ENCODE measurements at places on chromosomes 2 and 18.

DNA sequence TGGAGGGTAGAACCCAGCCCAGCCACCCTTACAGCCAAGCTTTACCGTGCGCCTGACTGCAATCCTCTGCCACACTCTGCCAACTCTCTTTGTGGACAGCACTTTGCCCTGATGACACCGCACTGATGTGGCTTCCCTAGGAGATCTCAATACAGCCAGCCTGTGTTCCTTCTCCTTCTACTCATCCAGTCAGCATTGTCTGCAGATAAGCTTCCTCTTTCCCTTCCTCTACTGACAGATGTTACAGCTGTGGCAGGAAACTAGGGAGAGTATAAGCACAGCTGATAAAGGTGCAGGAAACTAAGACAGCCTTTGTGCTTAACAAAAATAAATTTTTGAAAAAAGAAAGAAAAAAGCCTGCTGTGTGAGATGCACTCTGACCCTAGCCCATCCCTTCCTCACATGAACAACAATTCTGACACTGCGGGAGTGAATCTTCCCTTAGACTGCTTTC is 25.0 kb downstream of the CEP68 start:
- DNase-seq, result no peak

- no peak for DNase-seq
Observed at GRCh38 chr2:21289989-21290388, 166.2 kb downstream of the TDRD15 start.

DNA sequence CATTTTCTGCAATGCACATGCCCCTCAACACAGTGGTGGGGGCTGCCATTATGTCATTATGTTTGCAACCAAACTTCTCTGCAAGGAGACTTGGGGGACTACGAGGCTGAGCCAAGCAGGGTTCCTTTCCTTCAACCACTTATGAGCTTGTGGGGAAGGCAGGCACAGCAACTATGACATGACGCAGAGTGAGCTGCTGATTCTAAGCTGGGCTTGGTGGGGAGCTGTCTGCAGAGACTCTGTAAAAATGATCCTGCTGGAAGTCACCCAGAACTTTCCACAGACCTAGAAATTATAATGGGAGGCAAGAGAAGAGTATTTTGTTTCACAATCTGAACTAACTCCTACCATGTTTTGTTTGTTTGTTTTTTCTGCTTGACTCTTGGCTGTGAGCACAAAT is 55.6 kb downstream of the INPP5D start:
- no peak for DNase-seq

GRCh38 chr2:164677271-164677670 is 56.0 kb upstream of the GRB14 start:
- DNase-seq, result no peak

DNA sequence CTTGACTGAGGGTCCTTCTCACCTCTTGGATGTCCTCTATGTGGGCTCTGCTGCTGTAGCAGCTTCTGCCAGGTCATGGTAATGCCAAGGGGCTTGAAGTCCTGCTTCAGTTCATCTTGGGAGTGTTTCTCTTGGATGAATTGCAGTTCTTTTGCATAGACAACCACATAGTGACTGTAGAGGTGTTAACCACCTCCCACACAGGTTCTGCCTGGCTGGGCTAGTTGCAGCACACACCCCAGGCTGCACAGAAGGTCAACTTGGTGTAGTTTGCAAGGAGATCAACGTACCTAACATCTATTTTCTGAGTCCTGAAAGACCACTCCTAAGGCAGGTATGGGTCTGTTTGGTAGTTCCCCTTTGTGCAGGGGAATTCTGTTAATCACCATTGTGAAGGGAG is 108.1 kb downstream of the ADCYAP1 start:
- DNase-seq, result no peak

DNA sequence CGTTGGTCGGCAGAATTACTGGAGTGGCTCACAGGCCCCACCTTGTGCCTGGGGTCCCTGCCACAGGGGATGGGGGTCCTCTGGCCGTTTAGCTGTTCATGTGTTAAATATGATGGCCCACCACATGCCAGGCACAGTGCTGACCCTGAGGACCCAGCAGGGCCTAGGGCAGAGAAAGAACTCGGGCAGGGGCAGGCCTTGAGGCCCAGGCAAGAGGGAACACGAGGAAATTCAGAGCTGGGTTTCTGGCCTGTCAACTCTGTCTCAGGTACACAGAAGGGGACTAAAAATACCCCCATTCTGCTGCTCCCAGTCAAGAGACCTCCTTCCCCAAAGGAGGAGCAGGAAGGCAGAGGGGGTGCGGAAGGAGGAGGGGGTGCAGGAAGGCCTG is 66.2 kb downstream of the DNMT3A start:
- no peak for DNase-seq

DNA sequence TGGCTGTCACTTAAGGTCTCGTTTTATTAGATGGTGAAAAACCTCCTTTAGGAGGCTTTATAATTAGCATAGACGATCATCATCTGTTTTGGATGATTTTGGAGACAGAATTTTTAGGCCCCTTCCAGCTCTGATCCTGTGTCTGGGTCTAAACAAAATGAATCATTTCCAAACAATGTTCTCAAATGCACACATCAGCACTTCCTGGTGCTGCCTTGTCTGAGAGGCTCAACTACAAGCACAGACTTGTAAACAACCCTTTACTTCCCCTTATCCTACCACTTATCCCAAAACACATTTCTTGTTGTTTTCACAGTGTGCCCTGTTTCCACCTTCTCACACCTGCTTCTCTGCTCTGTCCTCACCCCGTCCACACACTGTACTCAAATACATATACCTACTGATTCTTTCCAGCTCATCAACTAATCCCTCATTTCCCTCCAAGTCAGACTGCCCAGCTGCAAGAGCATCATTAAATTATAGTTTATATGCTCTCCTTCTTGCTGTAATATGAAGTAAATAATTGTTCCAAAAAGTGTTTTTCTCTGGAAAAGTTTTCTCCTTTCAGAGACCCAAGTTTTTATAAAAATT is 71.2 kb upstream of the COL3A1 start:
- no peak for DNase-seq

GRCh38 chr2:126788113-126788512 is 110.6 kb upstream of the TEX51 start:
- DNase-seq, result no peak

DNA sequence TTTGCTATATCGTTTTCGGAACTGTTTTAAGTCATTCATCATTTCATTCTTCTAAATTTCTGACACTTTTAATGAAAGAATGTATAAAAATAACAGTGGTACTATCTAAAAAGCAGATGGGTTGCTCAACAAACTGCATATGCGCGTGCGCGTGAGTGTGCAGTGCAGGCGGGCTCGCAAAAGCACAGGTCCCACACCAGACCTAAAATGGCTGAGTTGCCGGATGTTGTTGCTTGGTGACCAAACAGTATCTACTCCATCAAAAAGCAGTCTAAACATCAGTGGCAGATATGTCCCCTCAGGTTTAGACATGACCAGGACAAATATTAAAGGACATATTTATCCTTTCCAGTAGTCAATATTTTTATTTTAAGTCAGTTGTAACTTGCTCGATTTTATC is 5.1 kb downstream of the NOL4 start:
- no peak for DNase-seq

- no peak for DNase-seq
Observed at GRCh38 chr2:234752966-234753365, 198.9 kb upstream of the SH3BP4 start.

DNA sequence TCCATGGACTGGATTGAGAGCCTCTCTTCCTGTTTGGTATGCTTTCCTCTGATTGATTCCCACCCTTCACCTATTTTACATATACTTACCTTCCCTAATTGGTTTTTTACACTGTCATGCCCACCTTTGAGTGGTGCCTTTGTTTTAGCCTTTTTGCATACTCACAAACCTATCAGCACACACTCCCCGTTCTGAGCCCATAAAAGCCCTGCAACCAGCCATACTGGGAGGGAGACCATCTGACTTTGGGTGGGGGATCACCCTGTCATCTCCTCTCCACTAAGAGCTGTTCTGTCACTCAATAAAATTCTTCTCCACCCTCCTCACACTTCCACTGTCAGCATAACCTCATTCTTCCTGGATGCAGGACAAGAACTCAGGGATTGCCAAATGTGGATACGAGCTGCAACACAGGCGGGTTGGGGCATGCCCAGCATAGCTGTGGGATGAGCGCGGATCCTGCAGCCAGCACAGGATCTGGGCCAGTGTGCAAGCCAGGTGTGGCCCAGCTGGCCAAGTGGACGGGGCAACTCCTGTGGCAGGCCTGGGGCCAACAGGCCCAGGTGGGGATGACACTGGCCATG is 9.4 kb upstream of the MOB1A start:
- DNase-seq, result no peak

DNA sequence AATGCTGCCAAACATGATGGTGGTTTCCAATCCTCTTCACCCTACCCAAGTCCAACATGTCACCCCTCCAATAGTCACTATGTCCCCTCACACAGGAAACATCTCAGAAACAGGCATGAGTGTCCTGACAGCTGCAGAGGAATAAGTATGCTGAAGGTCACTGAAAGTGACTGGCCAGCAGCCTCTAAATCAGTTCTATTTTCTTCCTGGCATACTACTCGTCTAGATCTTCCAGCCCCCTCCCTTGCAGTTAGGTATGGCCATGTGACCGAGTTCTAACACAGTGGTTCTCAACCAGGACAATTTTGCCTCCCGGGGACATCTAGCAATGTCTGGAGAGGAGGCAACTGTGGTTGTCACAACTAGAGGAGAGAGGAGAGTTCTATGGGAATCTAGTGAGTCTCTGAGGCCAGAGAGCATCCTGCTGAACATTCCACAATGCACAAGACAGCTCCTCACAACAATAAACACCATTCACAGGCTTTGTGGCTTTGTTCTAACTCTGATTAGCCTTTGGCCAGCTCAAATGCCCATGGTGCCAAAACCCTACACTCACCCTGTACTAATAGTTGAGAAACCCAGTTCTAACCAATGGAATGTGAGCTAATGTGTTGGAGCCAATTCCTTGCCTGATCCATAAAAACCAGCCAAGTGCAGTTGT is 12.6 kb upstream of the ID2 start:
- no peak for DNase-seq

DNA sequence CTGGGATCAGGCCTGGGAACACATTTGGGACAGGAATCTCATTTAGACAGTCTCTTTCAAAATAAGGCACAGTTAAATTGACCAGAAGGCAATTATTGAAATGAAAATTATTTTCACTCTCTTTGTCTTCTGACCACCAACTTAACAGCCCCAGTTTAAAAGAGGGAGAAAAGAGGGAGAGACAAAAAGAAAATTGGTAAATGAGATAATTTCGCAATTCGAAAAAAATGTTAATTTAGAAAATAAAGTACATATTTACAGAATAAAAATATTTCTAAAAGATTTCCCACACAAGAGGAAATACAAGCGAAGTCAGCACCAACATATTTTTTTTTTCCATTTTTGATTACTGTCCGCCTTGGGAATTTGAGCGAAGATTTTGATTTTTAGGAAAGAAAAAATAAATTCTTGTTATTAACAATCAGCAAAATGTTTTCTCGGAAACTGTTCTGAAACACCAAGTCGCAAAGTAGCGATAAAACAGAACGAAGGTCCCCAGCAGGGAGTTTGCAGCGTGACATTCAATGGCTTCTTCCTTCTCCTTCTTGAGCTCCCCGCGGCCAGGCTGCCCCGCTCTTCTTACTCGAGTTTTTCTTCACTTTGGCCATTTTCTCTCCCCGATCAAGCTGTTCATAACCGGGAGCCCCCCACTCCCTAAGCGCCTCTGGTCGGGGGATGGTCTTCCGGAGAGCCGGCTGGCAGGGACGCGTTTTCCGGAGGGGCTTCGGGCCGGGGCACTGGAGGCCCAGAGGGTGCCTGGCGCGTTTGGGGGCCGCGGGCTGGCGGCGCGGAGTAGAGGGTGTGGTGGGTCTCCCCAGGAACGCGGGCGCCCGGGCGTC is 5.0 kb downstream of the SP9 start:
- DNase-seq, result no peak

GRCh38 chr2:148875387-148876051 is 492 bp downstream of the KIF5C start:
- peak; percentile 24 for DNase-seq

DNA sequence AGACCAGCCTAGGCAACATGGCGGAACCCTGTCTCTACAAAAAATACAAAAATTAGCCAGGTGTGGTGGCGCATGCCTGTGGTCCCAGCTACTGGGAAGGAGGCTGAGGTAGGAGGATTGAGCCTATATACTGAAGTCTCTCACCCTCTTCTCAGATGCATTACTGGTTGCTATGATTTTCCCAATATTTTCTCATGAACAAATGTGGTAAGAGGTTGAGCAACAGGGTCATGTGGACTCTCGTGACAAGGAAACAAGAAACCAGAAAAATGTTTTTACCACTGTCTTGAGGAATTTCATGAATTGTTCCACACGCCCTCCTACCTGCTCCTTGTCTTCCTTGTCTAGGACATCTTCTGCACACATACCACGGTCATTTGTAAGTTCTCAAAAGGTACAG is 12.4 kb downstream of the LMAN2L start:
- no peak for DNase-seq

- DNase-seq, result no peak
Observed at GRCh38 chr2:68561372-68561771, 82.0 kb upstream of the PROKR1 start.

- DNase-seq, result no peak
Observed at GRCh38 chr2:99825630-99826029, 316.8 kb downstream of the AFF3 start.

DNA sequence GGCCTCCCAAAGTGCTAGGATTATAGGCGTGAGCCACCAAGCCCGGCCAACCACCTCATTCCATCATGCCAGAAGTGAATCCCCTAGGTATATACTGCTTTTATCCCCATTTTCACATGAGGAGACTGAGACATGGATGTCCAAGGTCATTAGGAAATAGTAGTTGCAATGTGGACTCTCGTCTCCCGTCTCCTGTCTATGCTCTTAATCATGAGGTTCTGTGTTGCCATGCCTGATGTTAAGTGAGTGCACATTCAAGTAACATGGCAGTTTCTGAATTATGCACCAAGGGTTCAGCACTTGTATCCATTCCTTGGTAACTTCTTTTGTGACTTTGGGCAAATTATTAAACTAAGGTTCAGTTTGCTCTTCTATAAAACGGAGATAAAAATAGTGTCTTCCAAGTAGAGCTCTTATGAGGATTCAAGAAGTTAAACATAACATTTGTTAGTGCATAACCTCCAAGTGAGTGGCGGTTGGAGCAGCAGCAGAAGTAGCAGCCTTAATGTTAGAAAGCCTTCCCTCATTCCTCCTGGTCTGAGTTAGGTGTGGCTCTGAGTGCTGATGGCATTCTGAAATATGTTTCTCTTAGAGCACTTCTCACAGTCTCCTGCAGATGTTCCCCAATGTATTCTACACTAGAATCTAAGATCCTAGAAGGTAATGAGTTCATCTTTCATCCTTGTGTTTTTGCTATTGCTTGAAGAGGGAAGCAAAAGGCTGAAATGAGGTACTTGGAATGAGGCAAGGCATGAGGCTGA is 21.9 kb downstream of the SOCS6 start:
- no peak for DNase-seq
